Tibial artery (tissue), 4 donors: ENCODE measurements at places on chromosomes 1 and 21.

- DNase-seq, result no peak
These were observed 52.0 kb downstream of the NBPF6 start for GRCh38 chr1:108502138-108502537.

DNA sequence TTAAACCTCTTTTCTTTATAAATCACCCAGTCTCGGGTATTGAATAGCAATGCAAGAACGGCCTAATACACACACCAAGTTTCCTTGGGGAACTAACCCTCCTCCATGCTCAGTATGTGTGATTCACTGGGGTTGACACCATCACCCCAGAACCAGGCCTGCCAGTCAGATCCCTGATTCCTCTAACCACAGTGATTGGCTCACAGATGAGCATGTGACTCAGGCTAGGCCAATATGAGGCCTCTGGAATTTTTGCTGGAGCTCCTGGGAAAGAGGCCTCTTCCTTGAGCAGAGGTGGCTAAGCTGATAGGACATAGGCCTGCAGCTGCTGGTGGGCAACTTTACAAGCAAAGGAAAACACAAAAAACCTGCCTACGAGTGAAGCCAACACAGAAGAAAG is 74.7 kb upstream of the ZBTB40 start:
- no peak for DNase-seq

- DNase-seq, result peak; percentile 68
These were observed 930 bp downstream of the CDC14A start for GRCh38 chr1:100353071-100353801.

DNA sequence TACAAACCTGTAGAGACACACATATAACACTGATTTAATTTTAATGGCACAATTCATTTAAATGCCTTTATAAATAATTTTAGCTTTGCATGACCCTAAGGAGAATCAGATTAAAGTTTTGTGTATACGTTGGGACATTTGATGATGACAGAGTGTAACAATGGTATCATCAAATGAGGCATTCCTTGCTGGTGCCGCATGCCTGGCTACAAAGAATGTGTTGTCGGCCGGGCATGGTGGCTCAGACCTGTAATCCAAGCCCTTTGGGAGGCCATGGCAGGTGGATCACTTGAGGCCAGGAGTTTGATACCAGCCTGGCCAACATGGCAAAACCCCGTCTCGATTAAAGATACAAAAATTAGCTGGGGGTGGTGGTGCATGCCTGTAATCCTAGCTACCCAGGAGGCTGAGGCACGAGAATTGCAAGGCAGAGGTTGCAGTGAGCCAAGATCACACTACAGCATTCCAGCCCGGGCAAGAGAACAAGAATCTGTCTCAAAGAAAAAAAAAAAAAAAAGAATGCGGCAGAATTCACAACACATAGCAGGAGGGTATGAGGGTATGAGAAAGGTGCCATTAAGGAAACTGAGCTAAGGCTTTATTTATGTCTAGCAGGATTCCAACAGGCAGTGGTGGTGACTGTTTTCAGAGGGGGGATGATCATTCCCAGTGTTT is 58.9 kb downstream of the PTPN14 start:
- DNase-seq, result no peak

GRCh38 chr1:231806623-231807495 is 180.3 kb downstream of the DISC1 start:
- DNase-seq, result peak; percentile 31

DNA sequence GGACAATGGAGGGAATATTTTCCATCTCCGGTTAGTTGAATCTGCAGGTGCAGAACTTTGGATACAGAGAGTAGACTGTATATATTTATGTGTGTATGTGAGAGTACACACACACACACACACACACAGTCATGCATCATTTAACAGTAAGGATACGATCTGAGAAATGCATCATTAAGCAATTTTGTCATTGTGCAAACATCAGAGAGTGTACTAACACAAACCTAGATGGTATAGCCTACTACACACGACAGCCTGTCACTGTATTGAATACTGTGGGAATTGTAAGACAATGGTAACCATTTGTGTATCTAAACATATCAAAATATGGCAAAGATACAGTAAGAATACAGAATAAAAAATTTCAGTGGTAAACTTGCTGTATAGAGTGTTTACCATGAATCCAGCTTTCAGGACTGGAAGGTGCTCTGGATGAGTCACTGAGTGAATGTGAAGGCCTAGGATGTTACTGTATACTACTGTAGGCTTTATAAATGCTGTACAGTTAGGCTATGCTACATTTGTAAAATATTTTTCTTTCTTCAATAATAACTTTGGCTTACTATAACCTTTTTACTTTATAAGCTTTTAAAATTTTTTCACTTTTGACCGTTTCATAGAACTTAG is 138.5 kb downstream of the ZZZ3 start:
- no peak for DNase-seq

GRCh38 chr1:43729816-43730463 is 22.6 kb downstream of the ST3GAL3 start:
- no peak for DNase-seq

- DNase-seq, result no peak
These were observed 58.4 kb upstream of the LGALS8 start for GRCh38 chr1:236465231-236465958.

DNA sequence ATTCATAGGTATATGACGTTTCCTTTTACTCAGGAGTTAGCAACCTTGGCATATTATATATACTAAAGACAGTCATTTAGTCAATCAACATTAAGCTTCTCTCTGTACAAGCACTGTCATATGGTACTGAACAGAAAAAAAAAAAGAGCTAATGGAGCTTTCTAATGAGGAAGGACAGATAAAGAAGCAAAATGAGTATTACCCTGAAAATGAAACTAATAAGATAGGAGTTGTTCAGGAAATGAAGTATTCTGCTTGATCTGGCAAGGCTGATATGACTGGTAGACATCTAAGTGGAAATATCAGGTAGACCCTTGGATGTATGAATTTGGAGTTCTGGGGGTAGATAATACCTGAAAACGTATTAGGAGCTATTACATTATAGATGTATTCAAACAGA is 4.3 kb upstream of the IKBKE start:
- DNase-seq, result no peak

GRCh38 chr1:21323091-21323490 is 32.8 kb upstream of the ECE1 start:
- DNase-seq, result no peak

- no peak for DNase-seq
These were observed 22.7 kb downstream of the PRSS38 start for GRCh38 chr1:227838181-227838580.

DNA sequence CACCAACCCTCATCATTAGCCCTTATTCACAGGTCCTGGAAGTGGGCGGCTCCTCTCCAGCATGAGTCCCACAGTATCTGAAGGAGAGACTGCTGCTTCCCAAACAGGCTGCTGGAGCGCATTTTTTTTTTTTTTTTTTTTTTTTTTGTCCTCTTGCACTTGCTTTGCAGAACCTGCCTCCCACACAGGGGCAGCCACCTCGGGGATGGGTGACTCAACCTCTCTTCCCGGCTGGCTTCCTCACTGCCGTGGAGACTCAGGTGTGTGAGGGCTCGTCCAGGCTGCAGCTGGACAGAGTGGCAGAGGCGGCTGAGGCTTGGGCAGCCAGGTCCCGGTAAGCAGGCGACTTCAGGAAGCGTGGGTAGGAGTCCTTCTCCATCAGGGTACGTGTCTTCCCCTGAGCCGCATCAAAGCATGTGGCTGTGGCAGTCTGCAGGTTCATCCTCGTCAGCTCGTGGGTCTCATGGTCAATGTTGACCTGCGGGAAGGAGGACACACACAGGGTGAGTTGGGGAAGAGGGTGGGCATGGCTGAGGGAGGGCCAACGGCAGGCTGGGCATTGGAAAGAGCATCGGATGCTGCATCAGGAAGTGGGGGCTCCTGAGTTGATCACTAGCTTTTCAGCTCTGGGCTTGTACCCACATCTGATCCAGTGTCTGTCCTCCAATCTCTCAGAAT is 4.0 kb downstream of the RGS16 start:
- DNase-seq, result no peak

- no peak for DNase-seq
These were observed 6.9 kb upstream of the NR1I3 start for GRCh38 chr1:161244888-161245287.

- DNase-seq, result no peak
These were observed 218.7 kb upstream of the FGGY start for GRCh38 chr1:59078070-59078800.

- DNase-seq, result no peak
These were observed 204.1 kb downstream of the COL24A1 start for GRCh38 chr1:85952460-85952859.

DNA sequence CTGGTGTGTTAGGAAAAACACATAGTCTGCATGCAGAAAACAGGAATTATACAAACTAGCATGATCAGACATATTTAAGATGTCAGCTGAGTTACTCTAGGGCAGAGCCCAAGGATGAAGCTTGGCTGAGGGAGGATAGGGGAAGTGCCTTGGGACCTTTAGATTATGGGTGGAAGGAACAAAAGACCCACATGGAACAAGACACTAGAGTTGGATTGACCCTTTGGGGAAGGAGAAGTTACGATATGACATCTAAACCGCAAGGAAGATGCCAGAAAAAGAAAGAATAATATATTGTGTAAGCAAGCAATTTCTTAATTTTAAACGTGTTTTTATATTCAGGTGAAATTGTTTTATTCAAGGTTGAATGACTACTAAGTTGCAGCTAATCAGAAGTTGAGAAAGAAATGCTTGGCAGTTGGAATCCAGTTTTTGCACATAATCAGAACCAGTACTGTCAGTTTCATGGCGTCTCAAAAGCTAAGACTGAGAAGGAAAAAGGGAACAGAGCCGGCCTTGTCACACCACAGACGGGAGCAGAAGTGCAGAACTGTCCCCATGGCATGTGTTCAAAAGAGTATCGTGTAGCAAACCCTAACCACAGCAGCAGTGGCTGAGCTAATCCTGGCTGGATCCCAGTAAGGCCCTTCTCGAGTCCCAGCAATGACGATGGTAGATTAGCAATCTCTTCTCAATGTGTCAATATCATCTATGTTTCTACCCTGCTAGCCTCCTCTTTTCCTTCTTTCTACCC is 31.2 kb upstream of the IFNAR2 start:
- peak; percentile 53 for DNase-seq

- DNase-seq, result no peak
These were observed 16.3 kb downstream of the CHIT1 start for GRCh38 chr1:203213126-203213525.

GRCh38 chr1:162300057-162300917 is 76.4 kb downstream of the SPATA46 start:
- no peak for DNase-seq

DNA sequence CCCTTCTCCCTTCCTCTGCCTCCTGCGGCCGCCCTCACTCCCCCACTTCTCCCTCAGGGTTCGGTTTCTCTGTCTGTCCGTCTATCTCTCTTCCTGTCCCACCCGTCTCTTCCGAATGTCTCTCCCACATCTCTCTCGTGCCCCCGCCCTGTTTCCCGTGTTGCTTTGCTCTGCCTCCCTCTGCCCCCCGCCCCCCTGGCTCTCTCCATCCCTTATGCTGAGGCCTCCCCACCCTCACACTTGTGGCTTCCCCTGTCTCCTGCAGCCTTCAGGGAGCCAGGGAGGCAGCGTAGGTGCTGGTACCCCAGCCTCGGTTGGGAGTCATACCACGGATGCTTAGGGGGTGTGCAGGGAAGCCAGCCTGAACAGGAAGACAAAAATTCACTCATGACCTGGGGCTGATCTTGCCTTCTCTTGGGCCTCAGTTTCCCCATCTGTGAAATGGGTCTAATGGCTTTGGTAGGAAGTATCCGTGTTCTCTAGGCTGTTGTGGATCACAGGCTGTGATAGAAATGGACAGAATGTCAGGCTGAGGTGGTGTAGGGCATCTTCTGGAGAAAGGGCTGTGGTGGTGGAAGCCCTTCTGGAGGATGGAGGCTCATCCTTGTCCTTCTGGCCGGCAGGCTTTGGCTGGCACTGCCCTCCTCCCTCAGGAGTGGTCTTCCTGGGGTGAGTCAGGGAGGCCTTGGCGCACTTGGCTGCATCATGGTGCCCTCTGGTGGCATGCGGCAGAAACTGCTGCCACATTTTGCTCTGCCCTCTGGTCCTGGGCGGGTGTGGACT is 55.5 kb downstream of the FOXO6 start:
- no peak for DNase-seq

DNA sequence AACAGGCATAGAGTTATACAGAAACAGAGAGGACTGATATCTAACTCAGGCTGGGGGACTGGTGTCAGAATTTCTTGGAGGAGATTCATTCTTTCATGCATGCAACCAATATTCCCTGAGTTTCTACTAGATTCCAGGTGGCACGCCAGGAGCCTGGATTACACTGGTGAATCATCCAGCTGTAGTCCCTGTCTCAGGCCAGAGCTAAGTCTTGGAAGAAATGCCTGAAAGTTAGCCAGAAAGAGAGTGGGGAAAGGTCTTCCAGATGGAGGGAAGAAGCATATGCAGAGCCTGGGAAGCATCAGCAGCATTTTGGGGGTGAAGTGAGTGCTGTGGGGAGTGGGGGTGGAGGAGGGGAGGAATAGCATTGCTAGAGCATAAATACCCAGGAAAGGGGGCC is 239.1 kb downstream of the OMA1 start:
- DNase-seq, result no peak

DNA sequence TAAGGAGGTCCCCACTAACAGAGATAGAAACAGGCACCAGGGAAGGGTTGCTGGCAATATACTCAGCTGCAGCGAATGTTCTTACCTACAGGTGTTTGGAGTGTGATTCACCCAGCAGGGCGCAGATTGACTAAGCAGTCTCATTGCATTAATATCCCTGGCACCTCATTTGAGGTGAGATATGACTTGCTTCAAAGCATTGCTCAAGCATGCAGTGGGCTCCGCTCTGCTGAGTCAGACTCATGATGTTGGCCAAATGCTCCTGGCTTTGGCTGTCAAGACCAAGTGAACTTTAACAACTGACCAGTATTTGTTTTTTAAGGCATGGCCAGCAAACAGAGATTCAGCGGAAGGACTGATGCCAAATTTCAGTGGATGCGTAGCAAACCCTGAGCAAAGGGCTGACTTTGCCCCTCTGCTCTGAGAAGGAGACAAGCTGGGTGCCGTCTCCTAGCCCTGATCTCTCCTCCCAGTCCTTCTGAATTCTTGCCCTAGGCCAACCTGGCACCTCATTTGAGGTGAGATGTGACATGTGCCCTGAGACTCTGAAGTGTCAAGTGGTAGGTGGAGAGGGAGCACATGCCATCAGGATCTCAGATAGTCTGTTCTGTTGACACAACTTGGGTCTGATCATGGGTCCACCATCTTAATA is 187.1 kb upstream of the COA6 start:
- no peak for DNase-seq
